ENCODE measurements at places on chromosomes 1 and 21.

DNA sequence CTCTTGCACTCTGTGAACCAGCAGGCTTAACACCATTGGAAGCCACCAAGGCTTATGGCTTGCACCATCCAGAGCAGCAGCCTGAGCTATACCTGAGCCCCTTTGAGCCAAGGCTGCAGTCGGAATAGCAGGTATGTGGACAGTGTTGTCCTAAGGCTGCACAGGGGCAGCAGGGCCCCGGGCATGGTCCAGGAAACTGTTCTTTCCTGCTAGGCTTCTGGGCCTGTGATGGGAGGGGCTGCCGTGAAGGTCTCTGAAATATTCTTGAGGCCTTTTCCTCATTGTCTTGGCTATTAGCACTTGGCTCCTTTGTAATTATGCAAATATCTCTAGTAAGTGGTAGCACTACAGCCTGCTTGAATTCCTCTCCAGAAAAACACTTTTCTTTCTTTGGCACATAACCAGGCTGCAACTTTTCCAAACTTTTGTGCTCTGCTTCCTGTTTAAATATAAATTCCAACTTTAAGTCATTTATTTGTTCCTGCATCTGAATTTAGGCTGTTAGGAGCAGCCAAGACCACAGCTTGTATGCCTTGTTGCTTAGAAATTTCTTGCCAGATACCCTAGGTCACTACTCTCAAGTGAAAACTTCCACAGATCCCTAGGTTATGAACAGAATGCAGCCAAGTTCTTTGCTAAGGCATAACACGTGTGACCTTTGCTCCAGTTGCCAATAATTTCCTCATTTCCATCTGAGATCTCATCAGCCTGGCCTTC is 5.2 kb downstream of the KRTAP20-4 start:
- no peak for DNase-seq

GRCh38 chr1:25832336-25833037 is 12.7 kb downstream of the MTFR1L start:
- no peak for DNase-seq

GRCh38 chr1:84603223-84603622 is 29.0 kb upstream of the CTBS start:
- DNase-seq: no peak

- DNase-seq: no peak
Observed at GRCh38 chr1:177944016-177944949, 25.6 kb downstream of the SEC16B start.

DNA sequence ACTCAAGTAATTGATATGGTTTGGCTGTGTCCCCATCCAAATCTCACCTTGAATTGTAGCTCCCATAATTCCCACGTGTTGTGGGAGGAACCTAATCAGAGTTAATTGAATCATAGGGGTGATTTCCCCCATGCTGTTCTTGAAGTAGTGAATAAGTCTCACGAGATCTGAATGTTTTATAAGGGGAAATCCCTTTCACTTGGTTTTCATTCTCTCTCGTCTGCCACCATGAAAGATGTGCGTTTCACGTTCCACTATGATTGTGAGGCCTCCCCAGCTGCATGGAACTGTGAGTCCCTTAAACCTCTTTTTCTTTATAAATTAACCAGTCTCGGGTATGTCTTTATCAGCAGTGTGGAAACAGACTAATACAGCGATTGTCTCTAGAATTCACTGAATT is 135.4 kb downstream of the BACH1 start:
- DNase-seq: no peak

DNA sequence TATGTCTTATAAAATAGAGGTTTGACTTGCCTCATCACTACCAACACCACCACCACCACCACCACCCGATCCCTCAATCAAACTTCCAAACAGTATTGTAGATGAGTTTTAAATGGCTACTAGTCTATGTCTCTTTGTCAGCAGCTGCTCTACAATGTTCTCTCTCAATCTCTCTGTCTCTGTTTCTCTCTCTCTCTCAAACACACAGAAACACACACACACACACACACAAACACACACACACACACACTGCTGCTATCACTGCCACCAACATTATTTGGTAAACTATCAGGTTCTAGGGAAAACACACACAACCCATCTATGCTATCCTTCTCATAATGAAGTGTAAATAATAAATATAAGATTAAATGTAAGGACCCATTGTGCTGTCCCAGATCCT is 2.4 kb downstream of the TNFSF4 start:
- no peak for DNase-seq

DNA sequence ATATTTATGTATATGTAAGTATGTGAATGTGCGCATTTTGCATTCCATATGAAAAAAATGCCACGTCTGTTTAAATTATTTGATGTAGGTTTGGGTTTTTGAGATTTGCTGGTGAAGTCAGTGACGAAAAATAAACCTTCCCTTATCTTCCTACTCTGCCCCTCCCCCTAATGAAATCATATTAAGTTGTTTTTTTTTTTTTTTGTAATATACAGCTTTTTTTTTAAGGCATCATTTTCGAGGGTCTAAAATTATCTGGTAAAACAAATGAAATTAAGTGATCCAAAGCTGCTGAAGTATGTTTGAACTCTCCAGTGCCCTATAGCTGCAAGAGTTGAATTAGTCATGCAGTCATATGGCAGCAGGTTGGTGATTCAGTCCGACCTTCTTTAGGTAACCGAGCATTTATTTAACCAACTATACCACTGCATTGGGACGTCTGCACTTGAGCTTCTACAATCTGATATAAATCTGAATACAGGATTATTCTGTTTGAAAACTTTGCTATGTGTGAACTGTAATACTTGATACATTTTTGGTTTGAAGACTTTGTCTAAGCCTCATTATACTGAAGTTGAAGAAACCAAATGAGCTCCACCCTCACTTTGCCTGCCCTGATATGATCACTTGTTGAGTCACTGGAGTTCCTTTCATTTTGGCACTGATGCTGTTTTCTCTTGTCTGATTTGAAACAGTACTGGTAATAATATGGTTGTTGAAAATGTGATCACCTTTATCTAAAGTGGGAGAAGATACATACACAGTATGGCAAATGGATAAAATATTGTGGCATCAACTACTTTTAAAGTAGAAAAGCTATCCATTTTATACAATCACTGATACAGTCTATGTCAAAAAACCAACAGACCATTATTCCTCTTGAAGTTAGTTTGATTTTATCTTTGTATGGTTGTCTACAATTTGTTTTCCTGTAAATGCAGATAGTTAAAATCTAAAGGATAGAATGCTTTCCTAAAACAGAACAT is 11.7 kb downstream of the PDIK1L start:
- DNase-seq: no peak

- DNase-seq: no peak
Observed at GRCh38 chr1:155981266-155982088, 3.1 kb upstream of the ARHGEF2 start.

- DNase-seq: no peak
Observed at GRCh38 chr1:240608707-240609106, 3.2 kb downstream of the GREM2 start.

DNA sequence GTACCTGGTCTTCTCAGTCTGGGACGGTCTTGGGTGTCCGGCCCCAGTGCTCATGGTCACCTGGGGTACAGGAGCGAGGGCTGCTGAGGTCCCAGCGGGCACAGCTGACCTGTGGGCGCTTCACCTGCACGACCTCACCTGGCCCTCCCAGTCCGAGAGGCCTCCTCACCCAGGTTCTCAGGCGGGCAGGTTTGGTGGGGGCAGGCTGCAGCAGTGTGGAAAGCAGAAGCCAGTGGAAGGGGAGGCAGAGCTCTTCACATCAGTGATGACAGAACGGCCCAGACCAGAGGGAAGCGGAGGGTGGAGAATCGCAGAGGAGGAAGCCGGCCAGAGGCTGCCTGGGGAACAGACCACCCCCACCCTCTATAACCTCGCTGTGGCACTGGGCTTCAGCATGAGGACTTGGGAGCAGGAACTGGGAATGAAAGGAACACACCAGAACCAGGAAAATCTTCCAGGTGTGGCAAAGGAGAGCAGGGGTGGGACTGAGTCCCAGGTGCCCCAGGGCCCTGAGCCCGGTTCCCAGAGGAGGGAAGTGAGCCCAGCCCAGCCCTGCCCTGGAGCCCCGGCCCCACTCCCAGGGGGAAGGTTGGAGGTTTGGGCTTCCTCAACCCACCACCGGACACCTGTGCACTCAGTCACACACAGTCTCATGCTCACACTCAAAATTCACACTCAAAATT is 265.2 kb upstream of the VAMP3 start:
- no peak for DNase-seq

DNA sequence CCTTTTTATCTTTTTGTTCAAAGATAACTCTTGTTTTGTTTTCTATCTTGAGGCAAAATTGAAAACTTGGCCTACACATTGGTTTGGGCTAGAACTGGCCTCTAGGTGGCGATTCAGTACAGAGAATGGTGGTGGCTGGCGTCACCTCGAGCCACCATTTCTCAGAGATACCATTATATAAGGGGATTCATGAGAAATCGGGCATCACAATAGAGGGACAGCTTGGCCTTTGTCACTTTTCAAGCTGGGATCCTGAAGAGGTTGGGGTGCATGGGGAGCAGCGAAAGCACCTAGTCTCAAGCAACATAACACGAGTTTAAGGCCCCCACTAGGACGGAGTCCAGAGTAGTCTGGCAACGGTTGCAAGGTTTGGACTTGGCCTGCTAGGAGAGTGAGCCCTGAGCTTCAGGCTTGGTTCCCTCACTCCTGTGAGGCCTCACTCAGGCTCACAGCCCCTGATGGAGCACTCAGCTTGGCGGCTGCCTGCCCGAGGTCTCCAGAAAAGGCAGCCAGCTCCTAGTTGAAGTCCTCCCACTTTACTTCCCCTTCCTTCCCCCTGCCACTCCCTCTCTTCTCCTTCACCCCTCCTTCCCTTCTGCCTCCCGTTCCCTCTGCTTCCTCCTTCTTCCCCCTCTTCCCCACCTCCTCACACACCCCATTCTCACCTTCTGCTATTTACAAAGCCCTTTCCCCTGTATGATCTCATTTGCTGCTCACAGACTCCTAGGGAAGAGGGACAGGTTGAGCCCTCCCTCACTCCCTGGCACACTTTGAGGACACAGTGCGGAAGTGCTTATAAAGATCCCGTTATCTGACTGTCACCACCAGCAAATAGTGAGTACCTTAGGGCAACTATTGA is 67.8 kb downstream of the LRIG2 start:
- no peak for DNase-seq

- DNase-seq: no peak
Observed at GRCh38 chr1:156667968-156668709, 9.1 kb downstream of the NES start.

GRCh38 chr1:56897150-56898004 is 42.8 kb downstream of the C8A start:
- DNase-seq: no peak

DNA sequence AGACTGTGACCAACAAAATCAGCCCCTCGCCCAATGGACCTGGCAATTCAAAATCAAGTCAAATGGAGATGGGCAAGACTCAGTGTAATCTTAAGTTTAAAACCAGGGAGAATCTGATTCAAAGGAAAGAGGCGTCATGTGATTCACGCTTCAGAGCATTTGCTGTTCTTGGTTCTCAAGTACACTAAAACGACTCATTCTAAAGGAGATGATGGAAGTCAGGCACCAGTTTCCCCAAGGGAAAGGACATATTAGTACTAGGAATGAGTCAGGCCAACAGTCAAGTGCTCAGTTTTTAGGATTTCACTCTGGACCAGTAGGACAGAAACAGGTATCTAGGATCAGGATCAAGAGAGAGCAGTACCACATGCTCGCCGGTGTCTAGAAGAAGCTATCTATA is 429.6 kb downstream of the PLPP3 start:
- DNase-seq: no peak

DNA sequence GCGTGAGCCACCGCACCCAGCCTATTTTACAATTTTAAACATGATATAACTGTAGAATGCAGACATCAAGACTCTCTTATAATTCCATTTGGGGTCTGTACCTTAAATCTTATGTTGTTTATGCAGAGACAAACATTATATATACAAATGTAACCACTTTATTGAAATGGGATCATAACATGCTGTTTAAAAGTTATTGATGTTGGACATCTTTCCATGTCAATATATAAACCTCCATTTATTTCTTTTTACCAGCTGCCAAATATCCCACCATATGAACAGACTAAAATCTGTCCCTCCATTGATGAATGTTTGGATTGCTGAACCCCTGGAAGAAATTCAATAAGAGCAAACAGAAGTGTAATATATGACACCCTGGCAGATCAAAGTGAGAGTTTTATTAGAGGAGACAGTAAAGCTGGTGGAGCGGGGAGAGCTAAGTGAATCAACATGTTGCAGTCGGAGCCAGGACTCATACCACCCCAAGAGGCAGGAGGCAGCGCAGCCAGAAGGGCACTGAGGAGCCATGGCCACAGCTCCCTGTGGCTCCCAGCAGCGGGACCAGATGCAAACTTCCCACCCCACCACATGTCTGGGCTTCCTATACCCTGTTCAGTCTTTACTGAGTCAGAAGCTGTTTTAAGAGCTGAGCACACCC is 4.7 kb upstream of the PCSK9 start:
- DNase-seq: no peak
